Activated naive CD4-positive, alpha-beta T cell treated with anti-CD3 and anti-CD28 coated beads for 36 hours (primary cell): ENCODE measurements at places on chromosomes 13 and 19. TPM values are rescaled to one million over a fixed set of nuclear protein-coding genes. Genes with fewer than 3 reads are reported as not detected.

DNA sequence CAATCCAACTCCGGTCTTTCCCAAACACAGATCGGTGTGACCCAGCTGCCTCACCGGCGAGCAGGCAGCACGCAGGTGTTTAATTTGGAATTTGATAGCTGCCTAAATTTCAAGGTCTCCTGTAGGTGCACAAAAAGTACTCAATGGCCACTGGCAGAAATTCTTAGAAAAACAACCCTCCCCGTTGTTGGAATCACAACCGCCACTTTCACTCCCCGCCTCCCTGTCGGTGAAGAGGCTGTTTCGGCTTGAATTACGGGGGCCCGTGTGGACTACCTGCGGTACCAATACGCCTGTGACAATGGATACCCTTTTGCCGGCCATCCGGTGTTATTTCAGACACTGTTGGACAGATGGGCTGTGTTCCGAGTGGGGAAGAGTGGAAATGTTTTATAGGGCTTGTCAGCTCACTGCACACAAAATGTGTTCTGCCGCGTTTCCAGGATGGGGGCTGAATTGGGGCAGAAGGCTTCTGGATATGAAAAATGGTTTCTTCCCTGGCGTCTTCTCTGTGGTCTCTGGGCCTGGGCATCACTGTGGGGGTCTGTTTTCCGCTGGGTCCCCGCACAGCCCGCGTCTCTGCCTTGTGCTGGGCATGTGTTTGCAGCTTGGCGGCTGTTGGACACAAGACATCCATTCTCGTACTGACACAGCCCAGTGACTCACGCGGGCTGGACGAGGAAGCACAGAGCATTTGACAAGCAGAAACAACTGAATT, 45.4 kb downstream of the ZIC5 start:
- DNase-seq = no peak
- no peak overlapping the region for H3K4me3 ChIP-seq
- no peaks in the 10 kb centered on the region for H3K4me1 ChIP-seq
- no peak overlapping the region for H3K27ac ChIP-seq

GRCh38 chr19:4431808-4432674, 25.6 kb downstream of the UBXN6 start:
- no peak overlapping the region for H3K4me3 ChIP-seq
- no peak for DNase-seq
- H3K27me3 ChIP-seq = no peaks in the 10 kb centered on the region
- no peak overlapping the region for H3K27ac ChIP-seq

GRCh38 chr13:41762796-41763195, 198.1 kb downstream of the VWA8 start:
- peaks cover 25% of the 10 kb centered on the region for H3K36me3 ChIP-seq
- no peak overlapping the region for H3K27ac ChIP-seq
- no peak overlapping the region for H3K4me3 ChIP-seq
- H3K27me3 ChIP-seq = no peaks in the 10 kb centered on the region
- peaks cover 16% of the 10 kb centered on the region for H3K4me1 ChIP-seq

- DNase-seq = no peak
- no peak overlapping the region for H3K4me3 ChIP-seq
- H3K27ac ChIP-seq = no peak overlapping the region
- no peaks in the 10 kb centered on the region for H3K4me1 ChIP-seq
- no peaks in the 10 kb centered on the region for H3K27me3 ChIP-seq
Observed at GRCh38 chr13:107906131-107906530, 309.2 kb downstream of the LIG4 start.

- peak; percentile 54 for DNase-seq
- no peaks in the 10 kb centered on the region for H3K27me3 ChIP-seq
- H3K36me3 ChIP-seq = peaks cover 17% of the 10 kb centered on the region
- H3K27ac ChIP-seq = peak overlapping the region; percentile 74
Observed at GRCh38 chr13:99312493-99312883, 5.3 kb upstream of the GPR183 start.

DNA sequence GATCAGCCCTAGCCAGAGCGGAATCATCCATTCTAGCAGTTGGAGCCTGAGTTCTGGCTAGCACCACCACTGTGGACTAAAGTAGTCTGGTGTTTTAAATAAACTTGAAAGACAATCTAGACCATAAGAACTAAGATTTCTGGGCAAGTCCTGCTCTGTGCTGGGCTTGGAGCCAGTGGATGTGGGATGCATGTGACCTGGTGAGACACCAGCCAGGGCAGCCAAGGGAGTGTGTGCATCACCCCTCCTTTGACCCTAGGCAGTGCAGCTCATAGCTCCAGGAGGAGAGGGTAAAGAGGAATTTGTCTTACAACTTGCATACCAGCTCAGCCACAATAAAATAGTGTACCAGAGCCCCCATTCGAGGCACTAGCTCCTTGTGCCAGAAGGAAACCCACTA, 21.0 kb downstream of the ITGBL1 start:
- H3K4me3 ChIP-seq = no peak overlapping the region
- peaks cover 19% of the 10 kb centered on the region for H3K27me3 ChIP-seq
- no peaks in the 10 kb centered on the region for H3K4me1 ChIP-seq
- no peak overlapping the region for H3K27ac ChIP-seq
- DNase-seq = no peak
- H3K36me3 ChIP-seq = no peaks in the 10 kb centered on the region

DNA sequence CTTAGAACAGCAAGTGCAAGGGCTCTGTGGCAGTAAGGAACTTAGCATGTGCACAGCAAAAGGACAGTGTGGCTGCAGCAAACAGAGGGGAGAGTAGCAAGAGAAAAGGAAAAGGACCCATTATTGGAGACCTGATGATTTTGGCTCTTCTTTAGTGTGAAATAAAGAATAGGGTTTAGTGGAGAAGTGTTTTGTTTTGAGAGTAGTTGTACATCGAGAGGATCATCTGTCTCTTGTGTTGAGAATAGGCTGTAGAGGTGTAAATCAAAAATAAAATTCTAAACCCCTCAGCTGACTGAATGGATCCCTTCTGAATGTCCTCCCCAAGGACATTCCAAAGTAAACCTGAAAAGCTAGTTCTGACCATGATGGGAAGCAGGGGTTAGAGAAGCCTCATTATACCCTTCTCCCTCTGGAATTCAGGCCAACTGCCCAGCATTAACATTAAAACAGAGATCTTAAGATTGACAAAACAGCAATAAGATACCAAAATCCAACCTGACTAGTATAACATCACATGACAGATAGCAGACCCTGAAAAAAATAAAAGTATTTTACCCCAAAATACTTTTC, 73.6 kb upstream of the OBI1 start:
- no peaks in the 10 kb centered on the region for H3K4me1 ChIP-seq
- DNase-seq = no peak
- H3K36me3 ChIP-seq = no peaks in the 10 kb centered on the region
- no peak overlapping the region for H3K27ac ChIP-seq
- H3K27me3 ChIP-seq = peaks cover 13% of the 10 kb centered on the region

DNA sequence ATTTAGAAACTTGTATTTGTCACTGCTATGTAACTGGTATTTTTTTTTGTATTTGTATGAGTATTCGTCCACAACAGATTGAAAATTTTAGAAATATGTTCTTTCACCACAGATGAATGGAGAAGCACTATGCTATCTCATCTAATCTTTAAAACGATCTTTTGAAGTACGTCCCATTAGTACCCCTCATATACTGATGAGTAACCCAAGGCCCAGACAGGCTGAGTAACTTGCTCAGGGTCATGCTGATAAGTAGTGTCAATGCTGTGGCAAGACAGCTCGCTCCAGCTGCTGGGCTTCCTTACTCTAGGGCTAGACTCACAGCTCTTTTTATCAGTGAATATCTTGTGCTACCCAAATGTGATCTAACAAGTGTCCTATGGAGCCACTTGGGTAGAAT, 154.2 kb downstream of the SUCLA2 start:
- no peaks in the 10 kb centered on the region for H3K4me1 ChIP-seq
- H3K36me3 ChIP-seq = no peaks in the 10 kb centered on the region
- H3K27ac ChIP-seq = no peak overlapping the region
- H3K27me3 ChIP-seq = no peaks in the 10 kb centered on the region

Gene MEF2B
- 4.6 TPM for total RNA-seq

Gene IFNL1
- 1.0 TPM for total RNA-seq
